ENCODE measurements at places on chromosomes 5 and 9.
A peak's percentile ranks its signal among the peaks of the same experiment; 100 is the strongest.

DNA sequence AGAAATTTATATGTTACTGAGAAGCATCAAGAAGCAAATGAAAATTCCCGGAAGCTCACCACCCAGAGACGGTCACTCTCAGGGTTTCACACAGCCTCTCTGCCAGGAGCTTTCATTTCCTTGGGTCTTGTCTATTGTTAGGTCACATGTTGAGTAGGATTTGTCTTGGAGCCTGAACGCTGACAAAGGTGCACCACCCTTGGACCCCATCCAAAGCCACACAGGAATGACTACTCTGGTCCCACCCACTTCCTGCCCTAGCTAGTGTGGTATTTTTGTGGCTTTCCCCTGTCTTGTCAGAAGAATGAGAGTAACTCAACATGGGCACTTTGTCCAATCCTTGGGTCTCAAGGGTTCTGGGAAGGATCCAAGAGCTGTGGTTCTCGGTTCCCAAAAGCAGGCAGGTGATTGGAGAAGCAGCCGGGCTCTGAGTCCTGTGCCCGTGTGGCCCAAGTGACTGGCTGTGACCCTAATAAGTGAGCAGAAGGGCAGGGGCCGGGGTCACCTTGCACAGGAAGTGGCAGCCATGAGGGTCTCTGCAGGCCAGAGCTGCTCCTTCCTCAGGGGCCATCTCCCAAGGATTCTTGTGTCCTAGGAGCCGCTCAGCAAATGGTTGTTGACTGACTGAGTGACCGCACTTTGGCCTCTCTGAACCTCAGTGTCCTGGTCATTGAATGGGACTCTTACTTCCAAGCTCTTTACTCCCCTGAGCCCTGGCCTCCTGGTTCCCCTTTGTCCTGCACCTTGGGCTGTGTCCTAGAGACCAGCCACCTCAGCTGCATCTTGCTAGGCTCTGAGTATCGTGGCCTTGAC lies 6.9 kb downstream of the FGD3 start:
- no peak for DNase-seq

DNA sequence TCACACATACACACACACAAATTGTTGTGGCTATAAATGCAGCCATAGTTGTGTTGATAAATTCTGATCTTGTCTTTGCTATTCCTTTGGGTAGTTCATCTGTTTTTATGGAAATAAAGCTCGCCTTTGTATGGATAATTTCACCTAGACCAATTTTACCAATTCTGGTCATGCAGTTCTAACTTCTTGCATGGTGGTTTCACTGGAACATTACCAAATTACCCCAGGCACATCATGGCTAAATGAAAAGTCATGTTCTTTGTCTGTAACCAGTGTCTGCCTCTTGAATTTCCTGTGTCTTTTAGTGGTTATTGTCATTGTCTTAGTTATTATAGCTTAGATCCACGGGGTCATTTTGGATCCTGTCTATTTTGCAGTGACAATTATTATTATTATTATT lies 50.3 kb upstream of the TMC1 start:
- no peak for DNase-seq

DNA sequence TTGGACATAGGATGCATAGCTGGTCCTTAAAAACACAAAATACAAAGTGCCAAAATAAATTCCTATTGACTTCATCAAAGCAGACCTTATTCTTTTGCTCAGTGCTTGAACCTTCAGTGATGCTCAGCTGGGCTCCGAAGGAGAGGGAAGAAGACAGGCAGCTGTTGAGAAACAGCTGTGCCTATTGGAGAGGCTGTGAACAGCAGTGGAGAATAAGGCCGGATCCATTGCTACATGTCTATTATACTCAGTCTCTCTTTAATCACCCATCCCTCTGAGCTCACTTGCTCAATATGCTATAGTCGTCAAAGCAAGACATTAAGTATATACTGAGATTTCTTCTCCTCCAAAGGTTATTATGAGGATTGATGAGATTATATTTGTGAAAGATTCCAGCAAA lies 174.4 kb downstream of the CHSY3 start:
- DNase-seq, result no peak

DNA sequence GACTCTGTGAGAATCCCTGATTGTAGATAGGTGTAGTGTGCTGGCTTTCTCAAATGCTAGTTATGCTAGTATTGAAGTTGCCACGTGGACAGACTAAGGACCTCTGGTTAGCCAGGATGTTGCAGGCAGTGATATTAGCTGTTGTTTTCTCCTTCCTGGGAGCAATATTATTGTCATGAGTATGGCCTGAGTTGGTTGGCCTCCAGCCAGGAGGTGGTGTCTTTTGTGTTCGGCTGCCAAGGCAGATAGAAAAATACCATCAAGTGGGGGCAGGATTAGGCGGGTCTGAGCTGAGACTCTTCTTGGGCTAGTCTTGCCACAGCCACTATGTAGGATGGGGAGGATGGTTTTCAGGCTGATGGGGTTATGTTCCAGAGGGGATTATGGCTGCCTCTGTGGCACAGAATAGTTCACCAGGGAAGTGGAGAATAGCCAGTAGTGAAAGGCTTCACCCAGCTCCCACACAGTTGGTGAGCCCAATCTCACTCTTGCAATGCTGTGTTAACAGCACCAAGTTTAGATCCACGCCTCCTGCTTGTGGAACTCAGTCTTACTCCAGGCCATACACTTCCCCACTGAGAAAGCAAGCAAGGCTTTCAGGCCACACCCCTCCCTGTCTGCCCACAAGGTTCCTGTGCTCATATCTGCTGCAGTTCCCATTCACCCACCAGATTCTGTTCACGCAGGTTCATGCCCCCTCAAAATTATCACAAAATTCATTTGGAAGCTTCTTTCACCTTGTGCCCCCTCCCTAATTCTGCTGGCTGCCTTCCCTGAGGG lies 31.2 kb downstream of the GHR start:
- DNase-seq, result no peak

DNA sequence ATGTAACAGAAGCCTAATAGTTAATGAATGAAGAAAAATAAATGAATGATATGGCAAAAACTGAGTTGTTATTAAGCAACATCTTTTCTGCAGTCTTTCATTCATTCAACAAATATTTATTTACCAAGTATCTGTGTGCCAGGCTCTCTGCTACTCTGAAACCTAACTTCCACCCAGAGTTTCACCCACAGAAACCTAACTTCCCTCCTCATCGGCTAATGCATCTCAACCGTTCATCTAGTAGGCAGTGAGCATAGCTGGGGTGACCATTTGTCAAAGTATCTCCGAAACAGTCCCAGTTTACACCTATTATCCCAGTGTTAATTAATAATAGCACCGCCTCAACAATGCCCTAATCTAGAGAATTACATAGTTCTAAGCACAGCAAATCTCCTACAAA lies 1.5 kb downstream of the TTC39B start:
- DNase-seq, result no peak

DNA sequence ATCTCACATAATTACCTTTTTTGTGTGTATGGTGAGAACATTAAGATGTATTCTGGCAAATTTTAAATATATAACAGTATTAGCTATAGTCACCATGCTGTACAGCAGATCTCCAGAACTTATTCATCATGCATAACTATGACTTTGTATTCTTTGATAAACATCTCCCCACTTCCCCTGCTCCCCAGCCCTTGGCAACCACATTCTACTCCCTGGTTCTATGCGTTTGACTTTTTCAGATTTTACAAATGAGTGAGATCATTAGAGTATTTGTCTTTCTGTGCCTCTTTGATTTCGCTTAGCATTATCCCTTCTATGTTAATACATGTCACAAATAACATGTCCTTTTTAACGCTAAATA lies 49.4 kb downstream of the SMC2 start:
- no peak for DNase-seq

DNA sequence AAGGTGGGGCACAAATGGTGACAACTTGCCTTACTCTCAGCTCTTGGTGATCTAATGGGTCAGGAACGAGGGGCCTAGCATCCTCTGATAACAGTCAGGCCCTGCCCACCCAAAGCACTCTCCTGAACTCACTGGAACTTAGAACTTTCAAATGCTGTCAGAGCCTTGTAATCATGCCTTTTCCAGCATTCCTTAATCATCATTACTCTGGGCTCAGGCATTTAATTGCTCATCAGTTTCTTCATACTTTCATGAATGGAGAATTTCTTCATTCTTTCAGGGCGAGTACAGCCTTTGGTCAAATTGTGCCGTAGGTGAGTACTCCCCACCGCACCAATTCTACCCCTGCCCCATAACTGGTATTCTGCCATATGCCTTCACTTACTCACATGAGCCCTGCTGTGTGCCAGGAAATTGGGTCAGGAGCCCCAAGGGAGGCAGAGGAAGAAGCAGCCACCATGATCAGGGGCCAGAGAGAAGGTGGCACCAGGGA lies 30.2 kb upstream of the DUSP1 start:
- no peak for DNase-seq

DNA sequence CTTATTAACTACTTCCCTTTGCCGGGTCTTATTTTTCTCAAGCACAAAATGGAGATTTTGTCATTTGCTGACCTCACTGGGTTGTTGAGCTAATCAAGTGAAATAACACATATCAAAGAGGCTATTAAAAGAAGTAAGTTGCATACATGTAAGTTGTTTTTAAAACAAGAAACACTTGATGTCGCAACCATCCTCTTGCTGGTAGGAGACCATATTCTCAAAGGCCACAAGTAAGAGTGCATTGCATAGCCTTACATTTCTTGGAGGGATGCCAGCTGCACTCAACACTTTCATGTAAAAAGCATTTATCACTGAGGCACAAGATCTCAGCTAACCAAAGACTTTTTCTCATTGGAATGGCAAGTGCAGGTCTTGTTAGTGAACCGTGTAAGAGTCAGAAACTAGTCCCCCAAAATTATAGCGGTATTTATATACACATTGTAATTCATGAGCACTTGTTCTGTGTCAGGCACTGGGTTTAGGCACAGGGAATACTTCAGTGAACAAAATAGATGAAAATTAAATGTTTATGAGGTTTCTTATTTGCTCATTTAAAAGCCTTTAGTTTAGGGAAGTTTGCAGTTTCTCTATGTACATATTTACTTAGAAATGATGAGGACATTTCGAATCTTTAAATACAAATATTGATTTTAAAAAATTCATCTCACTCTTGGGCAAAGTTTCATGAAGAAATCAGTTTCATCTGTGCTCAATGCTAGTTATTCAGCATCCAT lies 72.0 kb downstream of the ZFAND5 start:
- no peak for DNase-seq

DNA sequence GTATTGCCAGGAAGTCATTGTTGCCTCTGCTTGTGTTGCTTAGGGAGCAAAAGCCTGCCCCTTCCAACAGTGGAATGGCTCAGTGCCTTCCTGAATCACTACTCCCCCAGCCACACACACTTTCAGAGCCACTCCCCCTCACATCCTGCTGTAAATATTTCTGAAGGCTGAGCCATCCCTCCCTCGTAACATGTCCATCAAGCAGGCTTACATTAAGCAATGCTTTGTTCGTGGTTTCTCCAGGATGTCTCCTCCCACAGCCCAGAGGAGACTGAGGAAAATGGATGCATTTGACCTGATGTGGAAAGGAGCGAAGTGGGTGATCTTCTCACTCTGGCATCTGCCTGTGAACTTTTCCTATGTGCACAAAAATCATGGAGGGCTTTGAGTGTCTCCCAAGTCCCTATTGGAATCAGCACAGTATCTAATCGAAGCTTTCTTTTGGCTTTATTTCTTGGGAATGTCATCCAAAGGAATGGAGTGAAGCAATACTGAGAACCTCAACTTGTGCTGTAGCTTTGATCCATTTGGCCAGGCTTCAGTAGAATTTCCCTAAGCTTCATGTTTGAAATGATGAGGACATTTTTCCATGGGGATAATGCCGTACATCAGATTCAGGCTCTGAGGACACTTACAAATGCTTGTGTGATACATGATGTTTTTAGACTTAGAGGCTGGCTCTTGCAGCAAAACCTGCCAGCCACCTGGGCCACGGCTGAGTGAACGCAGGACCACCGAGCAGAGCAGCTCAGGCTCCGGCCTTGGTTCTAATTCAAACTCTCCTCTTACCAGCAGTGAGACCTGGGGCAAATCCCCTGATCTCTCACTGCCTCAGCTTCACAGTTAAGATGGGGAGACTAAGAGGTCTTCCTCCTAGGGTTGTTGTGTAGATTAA lies 389.1 kb downstream of the ENC1 start:
- DNase-seq, result no peak

GRCh38 chr5:149289301-149289700 lies 17.6 kb downstream of the AFAP1L1 start:
- DNase-seq, result no peak

DNA sequence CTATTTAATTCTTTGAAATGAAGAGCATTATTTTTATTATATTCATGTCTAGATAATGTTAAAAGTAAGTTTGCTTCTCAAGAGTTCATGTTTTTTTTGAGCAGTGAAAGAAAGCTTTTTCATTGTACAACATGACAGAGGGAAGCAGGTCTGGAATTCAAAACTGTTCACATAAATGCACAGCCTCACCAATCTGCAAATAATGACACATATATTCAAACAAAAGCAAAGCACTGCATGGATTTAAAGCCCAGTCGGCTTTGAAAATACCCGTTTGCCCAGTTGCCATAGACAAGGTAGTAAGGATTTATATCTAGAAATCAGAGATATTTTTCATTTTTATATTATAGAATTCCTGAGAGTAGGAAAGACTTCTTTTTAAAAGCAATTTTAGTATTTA lies 201.8 kb downstream of the CD180 start:
- DNase-seq, result no peak

- DNase-seq, result no peak
Observed at GRCh38 chr5:54936201-54936600, 49.2 kb downstream of the ESM1 start.

DNA sequence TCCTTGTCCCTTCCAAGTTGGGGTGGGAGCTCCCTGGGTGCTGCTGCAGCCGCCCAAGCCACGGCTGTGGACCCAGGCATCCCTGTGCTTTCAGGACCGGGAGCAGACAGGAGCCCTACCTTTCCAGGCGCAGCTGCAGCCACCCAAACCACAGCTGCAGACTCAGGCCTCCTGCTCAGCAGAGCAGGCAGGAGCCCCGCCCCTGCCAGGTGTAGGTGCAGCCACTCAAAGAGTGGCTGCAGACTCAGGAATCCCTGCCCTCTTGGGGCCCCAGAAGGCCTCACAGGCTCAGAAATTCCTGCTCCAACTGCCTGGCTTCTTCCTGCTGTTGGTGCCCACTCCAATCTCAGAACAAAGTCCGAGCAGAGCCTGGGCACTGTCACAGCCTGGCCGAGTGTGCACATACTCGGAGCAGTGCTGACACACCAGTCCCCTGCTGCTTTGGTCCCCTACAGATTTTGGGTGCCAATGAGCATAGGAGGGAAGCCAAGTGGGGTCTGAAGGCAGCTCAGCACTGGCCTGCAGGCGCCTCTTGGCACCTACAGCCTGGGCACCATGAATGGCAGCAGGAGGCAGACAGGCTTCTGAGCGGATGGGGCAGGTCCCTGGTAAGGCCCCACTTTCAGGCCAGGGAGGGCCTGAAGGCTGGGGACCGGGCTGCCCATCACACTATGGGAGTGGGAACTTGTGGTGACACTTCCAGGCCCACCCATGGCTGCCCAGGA lies 6.0 kb upstream of the TESK1 start:
- no peak for DNase-seq

DNA sequence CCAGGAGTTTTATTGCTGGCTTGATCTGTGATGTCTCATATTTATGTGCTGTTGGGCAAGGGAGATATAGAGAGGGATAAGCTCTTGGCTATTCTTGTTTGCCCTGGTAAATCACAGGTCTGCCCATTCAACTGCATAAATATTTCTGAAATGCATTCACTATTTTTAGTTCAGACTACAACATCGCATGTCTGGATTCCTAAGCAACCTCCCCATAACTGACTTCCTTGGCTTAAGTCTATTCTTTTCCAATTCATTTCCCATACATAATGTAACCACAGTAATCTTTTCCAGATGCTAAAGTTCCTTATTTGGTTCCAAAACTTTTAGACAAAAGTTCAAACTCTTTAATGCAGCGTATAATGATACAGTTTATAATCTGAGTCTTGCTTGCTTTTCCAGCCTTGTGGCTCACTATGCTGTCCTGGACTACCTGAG lies 321.4 kb upstream of the ACTBL2 start:
- no peak for DNase-seq

- peak; percentile 50 for DNase-seq
Observed at GRCh38 chr9:109779711-109780452, at the start of gene PALM2AKAP2. Gene PALM2AKAP2, plus strand, starts transcription at chr9:109780198. Its CDS starts 291 bp downstream, at chr9:109780489.

Data from caudate nucleus (tissue), 63 donors.